Muscle of back (tissue), 13 donors: ENCODE measurements at places on chromosomes 4 and X.

GRCh38 chrX:63784346-63784901 is 590 bp downstream of the ARHGEF9 start:
- DNase-seq: peak; percentile 3

DNA sequence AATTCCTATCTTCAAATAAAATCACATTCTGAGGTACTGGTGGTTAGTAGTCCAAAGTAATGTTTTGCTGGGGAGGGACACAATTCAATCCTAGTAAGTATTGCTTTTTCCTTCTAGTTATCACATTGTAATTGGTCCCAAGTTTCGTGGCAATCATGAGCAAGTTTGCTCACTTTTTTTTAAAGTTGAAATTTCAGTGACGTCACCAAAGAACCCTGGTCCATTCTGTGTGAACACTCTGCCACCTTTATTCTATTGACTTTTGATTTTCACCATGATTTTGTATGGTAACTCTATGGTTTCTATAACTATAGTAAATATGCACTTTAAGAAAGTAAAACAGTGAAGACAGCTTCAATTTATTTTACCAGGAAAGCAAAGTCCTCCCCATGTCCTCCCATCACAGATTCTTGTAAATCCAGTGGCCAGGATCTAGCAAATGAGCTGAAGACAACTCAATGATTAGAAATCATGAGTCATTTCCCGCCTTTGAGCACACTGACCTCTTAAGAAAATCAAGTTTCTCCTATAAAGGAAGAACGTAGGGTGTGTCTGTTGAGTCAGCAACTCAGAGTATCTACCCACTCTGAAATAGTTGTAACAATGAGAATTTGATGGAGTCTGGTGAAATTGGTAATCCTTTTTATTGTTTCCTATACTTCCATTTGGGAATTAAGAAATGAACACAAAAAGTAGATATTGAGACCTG is 1306.6 kb upstream of the PABPC4L start:
- no peak for DNase-seq

GRCh38 chr4:11367371-11367770 is 61.3 kb downstream of the HS3ST1 start:
- DNase-seq: peak; percentile 36

DNA sequence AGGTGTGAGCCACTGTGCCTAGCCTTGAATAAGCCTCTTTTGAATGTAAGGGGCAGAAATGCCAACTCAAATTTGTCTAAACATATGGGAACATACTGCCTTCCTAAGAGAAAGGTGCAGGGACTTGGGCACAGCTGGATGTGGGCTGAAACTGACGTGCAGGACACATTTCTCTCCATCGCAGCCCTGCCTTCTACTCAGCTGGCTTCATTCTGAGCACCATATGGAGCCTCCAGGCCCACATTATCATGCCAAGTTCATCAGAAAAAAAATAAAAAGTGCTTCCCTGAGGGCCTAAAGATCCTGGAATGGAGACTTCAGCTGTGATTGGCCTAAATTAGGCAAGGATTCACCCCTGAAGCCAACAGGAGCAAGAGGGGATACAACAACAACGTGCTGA is 386.2 kb downstream of the RAB28 start:
- no peak for DNase-seq

- DNase-seq: no peak
Observed at GRCh38 chr4:85598936-85599335, 124.0 kb downstream of the ARHGAP24 start.

DNA sequence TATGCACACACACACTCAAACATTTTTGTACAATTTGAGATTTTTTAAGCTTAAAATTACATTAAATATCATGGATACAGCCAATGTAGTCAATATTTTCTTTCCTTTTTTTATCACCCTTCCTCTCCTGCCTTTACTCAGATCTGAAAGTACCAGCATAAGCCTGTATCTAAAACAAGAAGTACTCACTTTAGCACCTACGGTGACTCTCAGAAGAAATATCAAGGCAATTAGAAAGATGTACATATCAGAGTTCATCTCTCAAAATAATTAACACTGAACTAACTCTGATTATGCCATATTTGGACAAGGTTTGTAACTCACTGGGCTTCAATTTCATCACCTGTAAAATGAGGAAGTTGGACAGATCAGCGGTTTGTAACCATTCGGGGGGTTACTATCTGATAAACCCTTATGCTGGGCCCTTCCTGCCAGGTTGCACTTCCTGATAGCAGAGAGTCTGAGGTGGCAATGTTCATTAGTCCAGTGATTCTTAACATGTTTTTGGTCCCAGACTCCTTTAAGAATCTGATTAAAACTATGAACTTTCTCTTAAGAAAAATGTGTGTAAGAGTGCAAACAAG is 5.7 kb upstream of the GPR174 start:
- no peak for DNase-seq

- DNase-seq: no peak
Observed at GRCh38 chr4:87559090-87559837, 30.1 kb upstream of the SPARCL1 start.

DNA sequence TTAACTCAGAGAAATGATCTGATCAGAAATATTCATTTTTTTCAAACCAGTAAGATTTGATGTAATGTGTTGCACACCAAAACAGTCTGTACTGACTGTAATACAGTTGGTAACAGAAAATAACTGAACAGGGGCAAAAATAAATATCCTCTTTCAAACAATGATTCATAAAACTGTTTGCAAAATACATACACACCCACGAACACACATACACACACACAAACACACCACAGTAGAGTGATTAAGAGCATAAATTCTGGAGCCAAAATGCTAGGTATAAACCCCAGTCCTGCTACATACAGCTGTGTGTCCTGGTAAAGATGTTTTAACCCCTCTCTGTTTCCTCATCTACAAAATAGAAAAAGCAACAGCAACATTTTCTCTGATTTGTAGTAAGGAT is 376.6 kb downstream of the PDGFC start:
- no peak for DNase-seq

- no peak for DNase-seq
Observed at GRCh38 chr4:102104278-102104677, 241.0 kb downstream of the SLC39A8 start.

GRCh38 chr4:168920441-168921065 is 89.5 kb downstream of the CBR4 start:
- DNase-seq: no peak

GRCh38 chr4:1403591-1404572 is 2.4 kb downstream of the NKX1-1 start:
- DNase-seq: no peak

DNA sequence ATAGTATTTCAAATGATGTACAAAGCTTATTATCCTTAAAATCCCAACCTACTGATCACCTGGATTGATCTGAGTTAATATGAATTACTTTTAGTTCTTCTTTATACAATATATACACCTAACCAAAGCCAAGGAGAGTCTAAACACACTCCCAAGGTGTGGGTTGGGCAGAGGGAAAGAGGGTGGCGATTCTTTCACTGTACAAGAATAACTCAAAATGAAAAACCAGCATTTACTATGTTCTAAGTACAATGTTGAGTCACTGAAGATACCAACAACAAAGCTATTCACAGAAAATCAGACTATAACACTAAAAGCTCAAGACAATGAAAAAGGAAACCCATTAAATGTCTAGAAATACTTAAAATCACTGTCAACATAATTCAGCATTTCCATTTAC is 46.6 kb downstream of the ANKRD17 start:
- DNase-seq: no peak
